ENCODE measurements at places on chromosomes 5 and 9.

- no peak for DNase-seq
Measured at GRCh38 chr5:150082889-150083288, 3.5 kb downstream of the CSF1R start.

DNA sequence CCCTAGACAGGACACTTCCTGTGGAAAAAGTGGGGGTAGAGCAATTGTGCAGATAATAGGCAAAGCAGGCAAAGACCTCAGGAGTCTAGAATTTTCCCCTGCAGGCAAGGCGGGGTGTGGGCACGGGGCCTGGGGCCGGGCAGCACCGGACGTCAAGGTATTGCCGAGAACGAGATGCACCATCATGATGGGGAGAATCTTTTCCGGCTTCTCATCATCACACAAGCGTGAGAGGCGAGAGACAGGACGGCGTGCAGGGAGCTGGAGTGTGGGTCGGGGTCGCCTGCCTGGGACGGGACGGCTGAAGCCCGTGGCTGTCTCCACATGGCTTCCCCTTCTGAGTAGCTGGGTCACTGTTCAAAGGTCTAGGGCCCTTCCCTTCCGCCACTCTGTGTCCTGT, 44.5 kb downstream of the OLFM1 start:
- DNase-seq, result no peak

GRCh38 chr5:121919046-121919445, 42.7 kb upstream of the SRFBP1 start:
- no peak for DNase-seq

DNA sequence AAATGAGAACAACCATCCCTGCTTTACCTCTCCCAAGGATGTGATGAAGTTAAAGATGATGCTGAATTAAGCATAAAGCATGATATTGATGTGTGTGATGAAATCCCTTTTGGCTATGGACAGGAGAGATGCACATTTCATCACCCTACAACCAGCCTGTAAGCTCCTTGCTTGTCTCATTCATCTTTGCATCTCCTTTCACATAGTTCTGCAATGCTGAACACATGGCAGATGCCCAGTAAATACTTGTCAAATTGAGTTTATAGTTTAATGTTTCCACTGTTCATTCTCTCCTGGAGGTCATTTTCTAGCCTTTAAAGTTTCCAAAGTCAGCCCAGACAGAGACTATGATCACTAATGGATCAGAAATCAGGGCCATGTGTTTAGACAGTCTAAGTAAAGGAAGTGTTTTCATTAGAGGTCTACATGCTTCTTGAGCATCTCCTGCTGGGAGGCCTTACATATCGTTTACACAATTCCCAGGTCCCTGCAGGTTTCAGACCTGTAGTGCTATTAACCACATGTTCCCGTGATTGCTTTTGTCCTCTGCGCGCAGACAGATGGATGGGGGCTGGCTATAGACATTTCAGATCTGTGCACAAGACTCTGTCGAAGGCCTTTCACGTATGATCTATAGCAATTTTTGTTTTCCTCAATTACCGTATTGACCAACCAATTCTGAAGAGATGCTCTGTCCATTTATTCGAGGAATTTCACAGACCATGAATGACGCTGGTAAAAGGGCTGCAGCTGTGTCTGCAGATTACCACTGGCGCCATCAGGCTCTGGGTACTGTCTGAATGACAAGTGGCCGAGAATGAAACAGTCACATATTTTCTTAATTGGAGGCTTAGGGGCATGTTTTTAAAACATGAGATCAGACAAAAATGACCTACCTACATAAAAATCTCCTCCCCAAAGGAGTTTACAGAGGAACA, 49.0 kb upstream of the CKMT2 start:
- DNase-seq, result no peak

DNA sequence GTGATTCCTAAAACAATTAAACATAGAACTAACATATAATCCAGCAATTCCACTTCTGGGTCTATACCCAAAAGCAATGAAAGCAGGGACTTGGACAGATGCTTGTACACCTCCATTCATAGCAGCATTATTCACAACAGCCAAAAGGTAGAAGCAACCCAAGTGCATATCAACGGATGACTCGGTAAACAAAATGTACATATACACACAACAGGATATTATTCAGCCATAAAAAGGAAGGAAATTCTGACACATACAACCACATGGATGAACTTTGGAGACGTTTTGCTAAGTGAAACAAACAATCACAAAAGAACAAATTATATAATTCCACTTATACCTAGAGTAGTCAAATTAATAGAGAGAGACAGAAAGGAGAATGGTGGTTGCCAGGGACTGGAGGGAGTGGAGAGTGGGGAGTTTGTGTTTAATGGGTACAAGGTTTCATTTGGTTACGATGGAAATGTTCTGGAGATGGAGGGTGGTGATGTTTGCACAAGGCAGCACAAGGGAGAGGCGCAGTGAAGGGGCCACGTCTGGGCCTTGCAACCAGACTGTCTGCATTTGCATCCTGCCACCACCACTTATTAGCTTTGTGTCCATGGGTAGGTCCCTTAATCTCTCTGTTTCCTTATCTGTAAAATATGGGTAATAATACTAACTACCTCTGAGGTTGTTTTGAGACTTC, 36.3 kb upstream of the RLN1 start:
- DNase-seq, result no peak

- no peak for DNase-seq
Measured at GRCh38 chr9:76798527-76798926, 34.3 kb downstream of the PCA3 start.

DNA sequence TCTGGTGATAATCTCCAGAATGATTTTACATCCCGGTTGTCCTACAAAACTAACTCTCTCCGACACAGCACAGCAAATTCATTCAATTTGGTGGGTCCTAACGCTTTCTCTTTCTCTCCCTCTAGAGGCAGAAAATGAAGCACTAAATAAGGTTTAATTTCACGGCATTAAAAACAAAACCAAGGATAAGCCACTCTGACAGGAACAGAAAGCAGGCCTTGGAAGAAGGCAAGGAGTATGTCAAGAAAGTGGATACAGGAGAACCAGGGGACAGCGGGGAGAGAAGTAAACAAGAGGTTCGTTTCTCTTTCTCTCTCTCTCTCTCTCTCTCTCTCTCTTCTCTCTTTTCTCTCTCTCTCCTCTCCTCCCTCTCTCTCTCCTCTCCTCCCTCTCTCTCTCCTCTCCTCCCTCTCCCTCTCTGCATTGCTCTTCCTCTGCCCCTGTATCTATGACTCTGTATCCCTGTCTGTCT, 49.8 kb downstream of the EBF1 start:
- no peak for DNase-seq

- no peak for DNase-seq
Measured at GRCh38 chr9:5920860-5921328, 30.2 kb downstream of the MLANA start.

- no peak for DNase-seq
Measured at GRCh38 chr9:37251452-37251851, 131.1 kb downstream of the ZCCHC7 start.

GRCh38 chr9:27714388-27714787, 141.1 kb upstream of the C9orf72 start:
- no peak for DNase-seq

- DNase-seq, result no peak
Measured at GRCh38 chr5:36111238-36111637, 40.4 kb downstream of the LMBRD2 start.

DNA sequence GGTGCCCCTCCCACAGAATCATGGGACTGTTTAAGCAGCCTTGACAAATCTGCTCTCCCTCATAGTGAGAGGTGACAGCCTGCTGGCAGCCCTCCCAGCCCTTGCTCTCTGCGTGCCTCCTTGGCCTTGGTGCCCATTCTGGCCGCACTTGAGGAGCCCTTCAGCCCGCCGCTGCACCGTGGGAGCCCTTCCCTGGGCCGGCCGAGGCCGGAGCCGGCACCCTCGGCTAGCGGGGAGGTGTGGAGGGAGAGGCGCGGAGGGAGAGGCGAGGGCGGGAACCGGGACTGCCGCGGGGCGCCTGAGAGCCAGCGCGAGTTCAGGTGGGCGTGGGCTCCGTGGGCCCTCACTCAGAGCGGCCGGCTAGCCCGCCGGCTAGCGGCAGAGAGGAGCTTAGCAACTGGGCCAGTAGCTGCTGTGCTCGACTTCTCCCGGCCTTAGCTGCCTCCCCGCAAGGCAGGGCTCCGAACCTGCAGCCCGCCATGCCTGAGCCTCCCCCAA, 125.9 kb upstream of the MYO10 start:
- no peak for DNase-seq
